GM12878 (cell line): ENCODE measurements at places on chromosomes 7 and 10. TPM values are rescaled to one million over a fixed set of nuclear protein-coding genes. Genes with fewer than 3 reads are reported as not detected.

Gene DENND11
- 33.3 and 35.9 TPM in 2 replicates for total RNA-seq

Gene STEAP4
- 0.05 and 0.13 TPM in 2 replicates for total RNA-seq

Gene TAS2R41
- not detected in 2 replicates for total RNA-seq

Gene ANK3
- total RNA-seq: 0.58 and 0.82 TPM in 2 replicates

Gene HOGA1
- total RNA-seq: not detected in 2 replicates

Gene PITX3
- total RNA-seq: not detected in 2 replicates

GRCh38 chr7:47520406-47520805 lies 61.5 kb downstream of the TNS3 start:
- no peak for DNase-seq

- DNase-seq: no peak
Observed at GRCh38 chr10:86863484-86863842, 94.0 kb downstream of the MMRN2 start.

- DNase-seq: no peak
Observed at GRCh38 chr7:39709029-39709428, 85.7 kb downstream of the RALA start.

GRCh38 chr7:82700741-82701140 lies 257.2 kb upstream of the CACNA2D1 start:
- DNase-seq: no peak

GRCh38 chr10:113604572-113604971 lies 51.7 kb downstream of the HABP2 start:
- DNase-seq: no peak

GRCh38 chr10:2627969-2628368 lies 439.4 kb upstream of the PFKP start:
- DNase-seq: no peak

- DNase-seq: no peak
Observed at GRCh38 chr10:125231813-125232475, 71.6 kb upstream of the CTBP2 start.

DNA sequence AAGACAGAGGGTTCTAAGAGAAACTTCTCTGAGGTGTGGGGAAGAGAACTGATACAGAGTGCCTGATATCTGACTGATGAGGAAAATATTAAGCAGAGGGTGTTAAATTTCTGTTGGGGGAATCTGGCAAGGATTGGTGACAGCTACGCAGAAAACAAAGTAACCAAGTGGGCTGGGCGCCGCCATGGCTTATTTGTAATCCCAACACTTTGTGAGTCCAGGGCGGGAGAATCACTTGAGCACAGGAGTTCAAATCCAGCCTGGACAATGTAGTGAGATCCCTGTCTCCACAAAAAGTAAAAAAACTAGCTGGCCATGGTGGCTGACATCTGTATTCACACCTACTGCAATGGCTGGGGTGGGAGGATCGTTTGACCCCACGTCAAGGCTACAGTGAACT lies 2.1 kb upstream of the C7orf25 start:
- no peak for DNase-seq

- no peak for DNase-seq
Observed at GRCh38 chr7:156793334-156793733, 99.6 kb downstream of the LMBR1 start.

GRCh38 chr7:131931370-131931769 lies 374.9 kb upstream of the PODXL start:
- DNase-seq: no peak

GRCh38 chr10:34962866-34963265 lies 127.3 kb downstream of the CUL2 start:
- DNase-seq: no peak

- DNase-seq: no peak
Observed at GRCh38 chr10:75506930-75507329, 75.5 kb downstream of the LRMDA start.

DNA sequence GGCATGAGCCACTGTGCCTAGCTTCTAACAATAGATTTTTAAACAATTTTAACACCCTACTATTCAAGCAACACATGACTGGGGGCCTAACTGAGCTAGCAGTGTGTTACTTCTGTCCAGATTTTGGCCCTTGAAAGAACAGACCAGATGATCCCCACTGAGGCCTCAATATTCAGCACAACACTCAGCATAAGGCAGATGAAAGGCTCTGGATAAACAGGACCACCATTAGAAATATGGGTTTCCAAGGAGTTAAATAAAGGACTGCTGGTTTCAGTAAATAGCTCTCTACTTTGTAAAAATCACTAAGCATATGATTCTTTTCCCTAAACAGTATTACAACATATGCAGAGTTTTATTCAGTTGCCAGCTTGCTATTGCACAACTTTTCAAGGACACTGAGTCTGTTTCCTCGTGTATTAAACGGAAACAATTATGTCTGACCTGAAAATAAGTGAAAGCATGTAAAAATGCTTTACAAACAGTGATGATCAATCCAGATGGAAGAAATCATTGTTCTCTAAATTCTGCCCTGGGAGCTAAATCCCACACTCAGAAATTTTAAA lies 23.8 kb upstream of the FZD1 start:
- no peak for DNase-seq
